Right cardiac atrium (tissue), 5 donors: ENCODE measurements at places on chromosomes 3 and 15. TPM values are rescaled to one million over a fixed set of nuclear protein-coding genes. Genes with fewer than 3 reads are reported as not detected.

OCA2 gene
- 0.29 TPM for polyA plus RNA-seq

TRIM42 gene
- not detected for polyA plus RNA-seq

SAMMSON gene
- polyA plus RNA-seq = not detected

- no peak for DNase-seq
Measured at GRCh38 chr15:85988741-85989140, 90.9 kb upstream of the AGBL1 start.

GRCh38 chr15:67039384-67040075, 25.9 kb upstream of the SMAD3 start:
- no peak for DNase-seq

DNA sequence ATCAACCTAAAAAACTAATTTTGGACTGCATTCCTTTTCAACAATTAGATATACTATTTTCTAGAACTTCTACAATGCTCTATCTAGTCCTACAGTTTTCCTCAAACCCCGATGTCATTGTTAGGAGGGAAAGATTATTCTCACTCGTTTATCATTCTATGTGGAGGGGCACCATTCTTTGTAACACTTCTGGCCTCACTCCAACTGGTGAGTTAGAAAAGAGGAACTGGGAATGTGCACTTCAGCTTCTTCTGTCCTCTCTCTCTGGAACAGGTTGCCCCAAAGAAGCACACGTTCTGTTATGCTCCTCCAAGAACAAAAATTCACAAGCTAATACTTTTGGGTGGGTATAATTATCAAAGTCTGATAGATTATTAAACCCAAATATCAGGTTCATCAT, 137.9 kb downstream of the UACA start:
- DNase-seq = no peak

- no peak for DNase-seq
Measured at GRCh38 chr3:18389108-18389733, 35.9 kb downstream of the SATB1 start.
